ENCODE measurements at places on chromosomes 7 and 10. TPM values are rescaled to one million over a fixed set of nuclear protein-coding genes. Genes with fewer than 3 reads are reported as not detected.

The CXCL12 gene
- 8.6 TPM for total RNA-seq

The PNLIP gene
- not detected for total RNA-seq

The PLAU gene
- 0.83 TPM for total RNA-seq

The INHBA gene
- 0.26 TPM for total RNA-seq

The MDFIC gene
- 11.0 TPM for total RNA-seq

The TES gene
- 5.7 TPM for total RNA-seq

The ASB10 gene
- 17.1 TPM for total RNA-seq

GRCh38 chr10:52940921-52941320 lies 168.3 kb upstream of the MBL2 start:
- H3K36me3 ChIP-seq = no peaks in the 10 kb centered on the region
- no peak for DNase-seq
- H3K27ac ChIP-seq = no peak overlapping the region
- no peak overlapping the region for H3K4me3 ChIP-seq
- no peaks in the 10 kb centered on the region for H3K27me3 ChIP-seq

GRCh38 chr7:151454305-151454704 lies 14.4 kb upstream of the CRYGN start:
- H3K27ac ChIP-seq = no peak overlapping the region
- no peaks in the 10 kb centered on the region for H3K36me3 ChIP-seq
- H3K4me3 ChIP-seq = no peak overlapping the region
- H3K27me3 ChIP-seq = no peaks in the 10 kb centered on the region
- peaks cover 4% of the 10 kb centered on the region for H3K4me1 ChIP-seq

DNA sequence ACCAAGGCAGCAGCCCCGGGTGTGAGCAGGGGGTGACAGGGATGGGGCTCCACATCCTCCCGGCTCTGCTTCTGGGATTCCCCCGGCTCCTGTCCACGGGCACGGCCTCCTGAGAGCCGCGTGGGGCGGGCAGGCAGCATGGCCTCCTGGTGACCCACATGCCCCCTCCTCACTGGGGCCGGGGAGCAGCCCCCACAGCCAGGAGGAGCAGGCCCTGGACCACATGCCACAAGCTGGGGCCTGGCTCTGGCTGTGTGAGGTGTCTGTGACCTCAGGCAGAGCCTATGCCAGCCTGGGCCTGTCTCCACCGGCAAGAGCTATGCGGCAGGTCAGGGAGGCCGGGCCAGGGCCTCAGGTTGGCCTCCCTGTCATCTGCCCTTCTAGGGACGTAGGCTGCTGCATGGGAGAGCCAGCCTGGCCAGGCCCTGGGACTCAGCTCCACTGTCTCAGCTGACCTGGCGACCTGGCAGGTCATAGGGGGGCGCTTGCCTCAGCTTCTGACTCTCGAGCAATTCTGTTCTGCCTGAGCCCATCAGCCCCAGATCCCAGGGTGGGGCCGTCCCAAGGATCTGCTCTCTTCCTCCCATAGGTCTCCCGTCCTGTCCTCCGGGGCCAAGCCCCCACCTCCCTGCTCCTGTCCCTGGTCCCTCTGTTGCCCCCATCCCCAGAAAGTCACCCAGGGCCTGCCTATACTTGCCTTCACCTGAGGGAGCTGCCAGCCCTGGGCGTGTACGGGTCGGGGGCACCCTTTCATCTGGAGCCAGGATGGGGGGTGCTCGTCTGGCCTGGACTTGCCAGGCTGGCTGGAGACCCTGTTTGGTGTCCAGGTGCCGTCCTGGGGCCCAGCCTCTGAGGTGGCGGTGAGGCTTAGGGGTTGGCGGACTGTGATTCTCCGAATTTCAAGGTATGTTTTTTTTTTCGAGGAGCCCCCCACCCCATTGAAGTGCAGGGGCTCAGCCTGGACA lies 3.9 kb upstream of the TMEM184A start:
- H3K4me1 ChIP-seq = peaks cover 17% of the 10 kb centered on the region
- no peak overlapping the region for H3K4me3 ChIP-seq
- no peak for DNase-seq
- no peaks in the 10 kb centered on the region for H3K27me3 ChIP-seq
- H3K36me3 ChIP-seq = no peaks in the 10 kb centered on the region
- H3K27ac ChIP-seq = no peak overlapping the region

- H3K27me3 ChIP-seq = no peaks in the 10 kb centered on the region
- no peak for DNase-seq
- H3K4me3 ChIP-seq = no peak overlapping the region
- no peak overlapping the region for H3K27ac ChIP-seq
- no peaks in the 10 kb centered on the region for H3K4me1 ChIP-seq
- H3K36me3 ChIP-seq = no peaks in the 10 kb centered on the region
These were observed 37.4 kb downstream of the PRKAG2 start for GRCh38 chr7:151839451-151839921.

GRCh38 chr7:108196004-108196403 lies 65.8 kb upstream of the LAMB4 start:
- no peak overlapping the region for H3K4me3 ChIP-seq
- no peak overlapping the region for H3K27ac ChIP-seq
- no peak for DNase-seq
- no peaks in the 10 kb centered on the region for H3K4me1 ChIP-seq

DNA sequence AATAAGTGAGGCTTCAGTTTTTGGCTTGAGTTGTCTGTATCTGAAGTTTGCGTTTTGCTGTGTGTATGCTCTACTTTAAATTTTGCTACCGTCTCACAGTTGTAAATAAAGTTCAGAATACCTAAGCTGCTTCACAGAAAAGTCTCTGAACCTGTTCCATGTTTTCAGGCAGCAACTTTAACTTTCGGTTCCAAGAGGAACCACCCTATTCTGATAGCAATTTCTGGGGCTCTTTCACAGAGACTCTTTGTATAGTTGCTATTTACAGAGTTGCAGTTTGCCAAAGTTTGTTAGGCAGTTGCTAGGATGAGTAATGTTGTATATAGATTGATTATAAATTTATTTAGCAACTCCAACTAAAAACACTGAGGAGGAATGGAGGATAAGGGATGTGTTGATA lies 5.7 kb downstream of the FAM221A start:
- no peak overlapping the region for H3K4me3 ChIP-seq
- no peaks in the 10 kb centered on the region for H3K27me3 ChIP-seq
- peaks cover 7% of the 10 kb centered on the region for H3K4me1 ChIP-seq

DNA sequence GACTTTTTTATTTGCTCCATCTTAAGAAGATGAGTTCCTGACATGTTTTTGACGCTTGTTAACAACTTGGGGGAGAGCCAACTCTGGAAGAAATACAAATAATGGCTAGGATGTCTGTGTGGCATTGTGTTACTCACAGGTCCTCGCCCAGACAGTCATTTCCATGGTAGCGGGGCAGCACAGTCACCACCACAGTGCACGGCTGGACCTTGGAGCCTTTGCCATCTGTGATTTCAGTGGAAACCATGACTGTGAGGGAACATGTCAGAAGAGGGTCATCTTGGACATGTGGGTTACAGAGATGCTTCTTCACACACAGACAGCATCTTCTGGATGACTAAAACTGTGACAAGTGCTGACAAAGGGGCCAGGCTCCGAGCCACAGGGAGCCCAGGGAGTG lies 74.5 kb downstream of the PKD1L1 start:
- no peak overlapping the region for H3K27ac ChIP-seq
- DNase-seq = no peak
- no peak overlapping the region for H3K4me3 ChIP-seq
- no peaks in the 10 kb centered on the region for H3K4me1 ChIP-seq
- no peaks in the 10 kb centered on the region for H3K36me3 ChIP-seq
- no peaks in the 10 kb centered on the region for H3K27me3 ChIP-seq

DNA sequence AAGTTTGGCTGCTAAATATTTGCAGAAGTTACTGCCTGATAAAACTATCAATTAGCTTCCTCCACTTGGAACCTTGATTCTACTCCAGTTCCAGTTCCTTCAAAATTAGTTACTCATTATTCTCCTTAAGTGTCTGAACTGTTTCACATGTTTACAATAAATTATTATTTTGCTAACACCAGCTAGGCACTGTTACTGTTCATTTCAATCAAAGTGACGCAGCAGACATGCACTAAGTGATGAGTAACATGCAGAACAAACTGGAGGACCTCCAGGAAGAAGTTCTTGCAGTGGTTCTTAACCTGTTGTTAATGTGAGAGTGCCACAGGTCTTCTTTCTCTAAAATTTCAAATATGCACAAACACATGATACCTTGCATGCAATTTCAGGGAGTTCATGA lies 491.8 kb upstream of the SEMA3A start:
- no peak overlapping the region for H3K4me3 ChIP-seq
- DNase-seq = no peak

- no peak overlapping the region for H3K27ac ChIP-seq
- no peaks in the 10 kb centered on the region for H3K4me1 ChIP-seq
- H3K27me3 ChIP-seq = no peaks in the 10 kb centered on the region
- DNase-seq = no peak
These were observed 121.4 kb downstream of the DNAJB6 start for GRCh38 chr7:157458254-157458633.

GRCh38 chr10:72605122-72605521 lies 20.8 kb downstream of the MICU1 start:
- H3K36me3 ChIP-seq = no peaks in the 10 kb centered on the region
- no peak overlapping the region for H3K27ac ChIP-seq
- DNase-seq = no peak
- peaks cover 5% of the 10 kb centered on the region for H3K4me1 ChIP-seq
- H3K4me3 ChIP-seq = no peak overlapping the region

- H3K27ac ChIP-seq = no peak overlapping the region
- no peak for DNase-seq
- H3K27me3 ChIP-seq = no peaks in the 10 kb centered on the region
- H3K4me1 ChIP-seq = peaks cover 7% of the 10 kb centered on the region
- no peak overlapping the region for H3K4me3 ChIP-seq
These were observed 7.2 kb upstream of the ANKRD61 start for GRCh38 chr7:6023974-6024435.

DNA sequence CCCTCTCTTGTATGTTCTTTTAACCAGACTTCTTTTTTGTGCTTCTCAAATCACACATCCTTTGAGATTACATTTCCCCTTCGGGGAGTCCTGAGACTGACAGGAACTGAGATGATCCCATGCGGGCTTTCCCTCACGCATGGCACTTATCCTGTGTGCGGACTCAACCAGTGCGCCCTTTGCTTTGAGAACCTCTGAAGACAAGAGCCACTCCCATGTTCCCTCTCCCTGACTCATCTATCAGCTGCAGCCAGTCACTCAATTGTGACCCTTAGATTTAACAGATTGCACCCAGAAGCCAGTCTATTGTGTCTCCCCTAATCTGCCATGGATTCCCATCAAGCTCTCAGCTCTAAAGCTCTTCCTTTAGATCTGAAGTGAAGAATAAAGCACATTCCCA lies 353.9 kb upstream of the MEOX2 start:
- DNase-seq = no peak
- H3K36me3 ChIP-seq = no peaks in the 10 kb centered on the region
- no peaks in the 10 kb centered on the region for H3K27me3 ChIP-seq
- no peak overlapping the region for H3K4me3 ChIP-seq

- no peaks in the 10 kb centered on the region for H3K27me3 ChIP-seq
- no peak for DNase-seq
- no peaks in the 10 kb centered on the region for H3K4me1 ChIP-seq
These were observed 219.3 kb downstream of the THSD7A start for GRCh38 chr7:11612737-11613136.

DNA sequence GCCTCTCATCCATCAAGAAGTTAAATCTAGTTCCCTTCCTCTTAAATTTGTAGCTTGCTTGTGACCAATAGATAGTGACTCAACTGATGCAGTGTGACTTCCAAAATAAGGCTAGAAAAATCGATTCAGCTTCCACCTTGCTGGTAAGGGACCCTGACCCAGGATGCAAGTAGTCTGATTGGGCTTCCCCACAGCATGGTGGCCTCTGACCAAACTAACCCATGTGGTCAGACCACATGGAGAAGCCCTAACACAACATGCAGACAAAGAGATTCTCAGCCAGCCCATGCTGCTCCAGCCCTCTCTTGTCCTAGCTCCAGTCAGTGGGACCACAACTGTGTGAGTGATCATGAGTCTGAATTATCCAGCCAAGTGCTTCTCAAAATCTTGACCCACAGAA lies 710.8 kb downstream of the MAGI2 start:
- peaks cover 6% of the 10 kb centered on the region for H3K4me1 ChIP-seq
- H3K4me3 ChIP-seq = no peak overlapping the region
- no peak for DNase-seq
- H3K27ac ChIP-seq = no peak overlapping the region

DNA sequence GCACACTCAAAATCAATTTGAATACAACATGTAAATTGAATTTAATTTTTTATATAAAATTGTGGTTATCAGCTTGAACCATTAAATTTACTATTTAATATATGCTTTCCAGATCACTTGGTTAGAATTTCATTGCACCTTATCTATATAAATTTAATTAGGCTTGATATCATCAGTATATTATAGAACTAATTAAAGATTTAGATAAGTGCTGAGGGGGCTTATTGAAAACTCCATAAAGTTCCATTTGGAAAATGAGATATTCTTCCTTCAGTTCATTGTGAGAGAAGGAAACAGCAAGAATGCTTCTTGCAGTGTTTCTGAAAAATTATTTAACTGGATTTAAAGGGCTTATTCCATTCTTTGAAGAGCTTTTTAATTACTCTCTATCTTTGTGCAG lies 85.7 kb upstream of the LRGUK start:
- no peak overlapping the region for H3K4me3 ChIP-seq
- no peaks in the 10 kb centered on the region for H3K4me1 ChIP-seq
- no peaks in the 10 kb centered on the region for H3K27me3 ChIP-seq
- H3K36me3 ChIP-seq = no peaks in the 10 kb centered on the region

DNA sequence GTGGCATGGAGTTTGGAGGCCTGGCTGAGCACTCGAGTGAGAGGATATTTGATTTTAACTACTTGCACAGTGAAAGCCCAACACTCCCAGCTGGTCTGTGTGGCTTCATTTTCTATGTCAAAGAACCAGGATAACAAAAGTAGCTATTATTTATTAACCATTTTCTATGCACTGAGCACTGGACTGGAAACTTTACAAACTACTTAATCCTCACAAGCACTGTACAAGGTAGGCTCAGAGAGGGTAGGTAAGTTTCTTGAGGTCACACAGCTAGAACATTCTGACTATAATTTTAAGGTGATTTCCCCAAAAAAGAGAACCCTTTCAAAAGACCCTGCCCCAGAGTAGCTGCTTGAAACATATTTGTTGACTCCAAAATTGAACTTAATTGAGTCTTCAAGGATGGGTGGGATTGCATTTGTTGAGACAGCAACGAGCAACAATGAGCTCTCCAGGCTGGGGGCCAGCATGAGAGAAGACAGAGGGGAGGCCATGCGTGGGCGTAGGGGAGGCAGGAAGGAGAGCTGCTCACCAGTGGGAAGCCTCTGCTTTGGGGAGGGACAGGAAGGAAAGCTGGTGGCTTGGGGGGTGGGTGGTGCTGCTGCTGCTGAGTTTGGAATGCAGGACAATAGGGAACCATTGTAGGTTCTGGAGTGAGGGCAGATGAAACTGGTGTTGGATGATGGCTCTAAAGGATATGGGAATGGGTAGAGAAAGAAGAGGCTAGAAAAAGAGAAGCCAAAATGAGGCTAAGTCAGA lies 31.5 kb downstream of the FAM241B start:
- H3K27me3 ChIP-seq = peaks cover 3% of the 10 kb centered on the region
- DNase-seq = no peak
- no peaks in the 10 kb centered on the region for H3K4me1 ChIP-seq
- no peak overlapping the region for H3K4me3 ChIP-seq
- no peaks in the 10 kb centered on the region for H3K36me3 ChIP-seq

GRCh38 chr10:535952-536351 lies 153.5 kb downstream of the DIP2C start:
- H3K36me3 ChIP-seq = no peaks in the 10 kb centered on the region
- peaks cover 11% of the 10 kb centered on the region for H3K4me1 ChIP-seq
- H3K27me3 ChIP-seq = no peaks in the 10 kb centered on the region
- H3K27ac ChIP-seq = no peak overlapping the region
- H3K4me3 ChIP-seq = no peak overlapping the region
